ENCODE measurements at places on chromosomes 4 and X.

- DNase-seq, result no peak
Observed at GRCh38 chr4:84957514-84958420, 8.7 kb downstream of the WDFY3 start.

DNA sequence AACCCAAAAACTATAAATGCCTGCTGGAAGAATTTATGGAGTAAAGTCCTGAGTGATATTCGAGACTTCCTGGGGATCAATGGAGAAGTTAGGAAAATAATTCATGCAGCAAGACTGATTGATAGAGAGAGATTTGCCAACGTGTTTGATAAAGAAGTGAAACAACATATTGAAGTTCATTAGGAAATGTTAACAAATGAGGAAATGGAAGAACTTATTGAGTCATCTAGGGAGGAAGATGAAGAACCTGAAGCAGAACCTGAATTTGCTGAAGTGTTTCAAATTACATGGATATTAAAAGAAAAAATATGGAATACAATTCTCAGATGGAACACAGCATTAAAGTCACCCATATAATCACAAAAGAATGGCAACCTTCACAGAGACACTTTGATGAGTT lies 39.0 kb downstream of the DDX60 start:
- no peak for DNase-seq

- no peak for DNase-seq
Observed at GRCh38 chr4:26148927-26149326, 171.9 kb upstream of the RBPJ start.

DNA sequence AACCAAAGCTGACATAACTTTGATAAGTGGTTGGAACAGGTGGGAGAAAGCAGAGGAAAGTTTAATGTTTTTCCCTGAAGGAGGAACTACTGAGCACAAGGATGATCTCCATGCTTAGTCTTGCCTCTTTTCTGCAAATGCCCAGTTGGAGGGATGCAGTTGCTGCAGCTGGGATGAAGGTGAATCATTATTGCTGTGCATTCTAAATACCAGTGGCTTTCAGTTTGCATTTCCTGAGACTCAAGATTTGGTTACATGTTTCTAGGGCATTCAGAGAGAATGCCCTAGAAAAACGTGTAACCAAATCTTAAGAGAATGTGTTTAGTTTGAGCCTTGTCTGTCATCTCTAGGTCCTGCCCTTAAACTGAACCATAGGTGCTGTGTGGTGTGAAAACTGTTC lies 42.2 kb downstream of the METTL14 start:
- no peak for DNase-seq

- DNase-seq, result no peak
Observed at GRCh38 chr4:1214101-1215095, 34.5 kb downstream of the CTBP1 start.

DNA sequence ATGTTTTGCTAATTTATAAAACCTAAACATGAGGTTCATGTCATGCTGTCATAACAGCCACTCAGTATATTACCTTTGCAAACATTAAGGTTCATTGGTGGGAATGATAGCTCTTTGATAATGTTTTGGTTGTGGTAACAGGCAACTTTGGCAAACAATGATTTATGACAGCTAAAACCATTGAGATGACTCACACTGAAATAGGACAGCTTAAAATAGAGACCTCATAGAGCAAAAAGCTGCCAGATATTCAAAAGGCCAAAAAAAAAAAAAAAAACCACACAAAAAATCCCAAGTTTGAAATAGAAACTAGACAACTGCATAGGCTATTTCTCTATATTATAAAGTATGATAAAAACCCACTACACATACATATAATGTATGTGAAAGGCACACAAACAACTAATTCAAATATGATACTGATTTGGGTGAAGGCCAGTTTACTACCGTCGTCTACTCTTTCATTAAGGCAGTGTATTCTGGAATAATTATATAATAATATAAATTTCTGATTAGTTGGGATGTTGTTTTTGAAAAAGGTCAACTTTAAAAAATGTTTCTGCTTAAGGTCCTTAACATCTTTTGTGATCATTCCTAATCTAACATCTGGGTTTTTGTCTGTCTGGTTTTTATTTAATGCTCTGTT lies 646.0 kb upstream of the PITX2 start:
- no peak for DNase-seq

GRCh38 chr4:123816462-123816861 lies 419.9 kb downstream of the SPRY1 start:
- DNase-seq, result no peak

DNA sequence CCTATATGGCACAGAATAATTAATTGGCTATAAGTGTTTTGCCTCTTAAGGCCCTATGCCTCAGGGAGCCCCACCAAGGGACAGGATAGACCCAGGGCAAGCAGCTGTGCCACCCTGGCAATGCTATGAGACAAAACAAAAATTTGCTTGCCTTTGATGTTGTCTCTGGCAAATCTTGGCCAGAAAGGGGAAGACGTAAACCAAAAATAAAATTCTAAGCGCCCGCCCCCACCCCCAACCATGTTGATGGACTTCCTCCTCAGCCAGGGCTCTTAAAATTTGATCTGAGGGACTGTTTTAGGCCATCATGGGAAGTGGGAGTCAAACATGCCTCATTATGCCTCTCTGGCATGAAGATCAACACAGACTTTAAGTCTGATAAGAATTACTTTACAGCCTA lies 130.5 kb upstream of the APOOL start:
- no peak for DNase-seq

GRCh38 chrX:15277604-15278003 lies 7.7 kb upstream of the ASB9 start:
- DNase-seq, result no peak

- no peak for DNase-seq
Observed at GRCh38 chr4:73868206-73869129, 725 bp upstream of the CXCL1 start.

DNA sequence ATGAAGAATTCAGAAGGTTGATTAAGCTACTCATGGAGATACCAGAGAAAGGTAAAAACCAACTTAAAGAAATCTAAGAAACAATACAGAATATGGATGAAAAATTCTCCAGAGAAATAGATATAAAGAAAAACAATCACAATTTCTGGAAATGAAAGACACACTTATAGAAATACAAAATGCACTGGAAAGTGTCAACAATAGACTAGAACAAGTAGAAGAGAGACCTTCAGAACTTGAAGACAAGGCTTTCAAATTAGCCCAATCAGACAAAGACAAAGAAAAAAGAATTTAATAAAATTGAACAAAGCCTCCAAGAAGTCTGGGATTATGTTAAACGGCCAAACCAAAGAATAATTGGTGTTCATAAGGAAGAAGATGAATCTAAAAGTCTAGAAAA lies 9.6 kb downstream of the STBD1 start:
- no peak for DNase-seq

DNA sequence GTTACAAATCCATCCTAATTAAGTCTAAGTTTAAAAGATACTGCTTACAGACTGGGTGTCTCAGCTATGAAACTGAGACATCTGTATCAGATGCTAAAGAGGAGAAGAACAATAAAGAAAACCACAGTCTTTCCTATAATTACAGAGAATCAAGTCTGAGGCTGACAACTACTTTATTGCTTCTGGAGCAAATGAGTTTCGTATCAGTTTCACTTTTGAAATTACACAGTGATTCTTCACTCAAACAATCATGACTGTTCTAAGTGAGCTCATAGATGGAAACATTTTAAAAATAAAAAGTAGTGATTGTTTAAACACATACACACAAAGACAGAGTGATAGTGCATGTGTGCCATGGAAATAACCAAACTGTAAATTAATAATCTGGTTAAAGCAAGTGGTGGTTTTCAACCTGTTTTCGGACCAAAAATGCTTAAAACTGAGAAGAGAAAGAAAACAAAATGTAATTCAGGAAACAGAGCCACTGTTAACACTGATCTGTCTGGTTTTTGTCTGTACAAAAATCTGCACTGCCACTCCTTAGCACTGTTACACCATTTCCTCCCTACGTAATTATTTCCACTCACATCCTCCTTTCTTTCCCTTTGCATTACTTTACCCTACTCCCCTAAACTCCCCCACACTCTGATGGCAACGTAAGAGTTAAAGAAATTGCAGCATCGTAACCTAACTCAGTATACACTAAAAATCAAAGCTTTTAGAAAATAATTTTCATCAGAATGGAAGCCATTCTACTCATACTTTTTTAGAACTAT lies 12.5 kb downstream of the RFC1 start:
- no peak for DNase-seq

DNA sequence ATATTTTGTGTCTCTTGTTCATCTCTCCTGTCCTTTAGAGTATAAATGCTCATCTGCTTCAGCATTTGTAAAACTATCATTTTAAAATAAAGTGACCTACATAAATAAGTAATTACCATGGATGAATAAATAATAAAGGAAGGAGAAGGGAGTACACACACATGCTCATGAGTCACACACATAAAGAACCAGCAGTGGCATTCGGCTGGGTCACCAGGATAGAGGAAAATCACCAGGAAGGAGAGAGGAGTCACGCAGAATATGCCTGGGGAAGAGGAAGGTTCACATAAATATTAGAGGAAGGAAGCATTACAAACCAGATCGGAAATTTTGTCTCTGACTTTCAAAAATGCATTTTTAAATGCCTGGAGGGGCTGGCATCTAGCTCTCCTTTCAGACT lies 38.5 kb upstream of the MED14 start:
- no peak for DNase-seq

GRCh38 chr4:37964734-37965457 lies 4.7 kb downstream of the PTTG2 start:
- DNase-seq, result no peak

DNA sequence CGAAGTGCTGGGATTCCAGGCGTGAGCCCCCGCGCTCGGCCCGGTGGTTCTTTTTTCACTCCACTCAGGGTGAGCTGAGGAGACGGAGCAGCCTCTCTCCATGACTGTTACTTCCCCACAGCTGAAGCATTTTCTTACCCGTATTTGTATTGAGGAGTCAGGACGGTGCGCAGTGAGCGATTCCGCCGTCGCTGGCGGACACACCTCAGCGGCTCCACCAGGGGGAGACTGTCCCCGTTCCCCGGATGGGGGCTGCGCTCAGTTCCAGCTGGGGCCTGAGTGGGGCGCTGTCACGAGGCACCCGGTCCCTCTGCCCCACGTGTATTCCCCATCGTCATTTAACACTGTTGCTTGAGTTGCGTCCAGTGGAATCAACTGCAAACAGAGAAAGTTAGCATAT lies 844.0 kb upstream of the FRG1 start:
- no peak for DNase-seq

DNA sequence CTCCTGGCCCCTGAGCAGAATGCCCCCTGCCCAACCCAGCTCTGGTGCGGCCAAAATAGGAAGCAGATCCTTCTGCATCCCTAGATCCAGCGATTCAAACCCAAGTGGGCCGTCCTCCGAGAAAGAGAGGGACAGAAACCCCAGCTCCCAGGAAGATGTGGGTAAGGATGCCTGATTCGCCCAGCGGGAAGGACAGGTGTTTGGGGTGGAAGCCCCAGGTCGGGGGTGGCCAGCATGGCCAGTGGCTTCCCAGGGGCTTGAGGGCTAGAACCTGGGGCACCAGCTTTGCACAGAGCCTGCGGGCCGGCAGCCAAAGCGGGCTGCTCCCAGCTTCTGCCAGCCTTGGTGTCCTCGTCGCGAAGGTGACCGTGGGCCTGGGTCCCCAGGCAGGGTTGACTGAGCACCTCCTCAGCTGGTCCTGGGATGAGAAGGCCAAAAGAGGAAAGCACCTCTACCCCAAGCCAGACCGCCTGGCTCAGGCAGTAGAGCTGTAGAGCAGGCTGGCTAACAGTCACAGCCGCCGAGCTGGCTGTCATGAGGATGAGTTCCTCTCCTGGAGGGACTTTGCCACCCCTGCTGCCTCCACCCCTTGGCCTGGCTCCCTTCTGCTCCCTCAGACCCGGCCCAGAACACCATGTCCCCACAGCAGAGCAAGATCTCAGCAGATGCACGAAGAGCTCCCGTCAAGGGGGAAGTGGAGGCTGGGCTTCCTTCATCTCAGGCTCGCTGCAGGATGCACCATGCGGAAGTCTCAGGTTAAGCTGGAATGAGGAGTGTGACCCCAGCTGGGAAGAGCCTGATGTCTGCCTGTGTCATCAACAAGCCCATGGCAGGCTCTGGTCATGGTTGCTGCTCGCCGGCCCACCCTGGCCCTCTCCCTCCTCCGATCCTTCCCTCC lies 59.9 kb downstream of the CPZ start:
- no peak for DNase-seq

DNA sequence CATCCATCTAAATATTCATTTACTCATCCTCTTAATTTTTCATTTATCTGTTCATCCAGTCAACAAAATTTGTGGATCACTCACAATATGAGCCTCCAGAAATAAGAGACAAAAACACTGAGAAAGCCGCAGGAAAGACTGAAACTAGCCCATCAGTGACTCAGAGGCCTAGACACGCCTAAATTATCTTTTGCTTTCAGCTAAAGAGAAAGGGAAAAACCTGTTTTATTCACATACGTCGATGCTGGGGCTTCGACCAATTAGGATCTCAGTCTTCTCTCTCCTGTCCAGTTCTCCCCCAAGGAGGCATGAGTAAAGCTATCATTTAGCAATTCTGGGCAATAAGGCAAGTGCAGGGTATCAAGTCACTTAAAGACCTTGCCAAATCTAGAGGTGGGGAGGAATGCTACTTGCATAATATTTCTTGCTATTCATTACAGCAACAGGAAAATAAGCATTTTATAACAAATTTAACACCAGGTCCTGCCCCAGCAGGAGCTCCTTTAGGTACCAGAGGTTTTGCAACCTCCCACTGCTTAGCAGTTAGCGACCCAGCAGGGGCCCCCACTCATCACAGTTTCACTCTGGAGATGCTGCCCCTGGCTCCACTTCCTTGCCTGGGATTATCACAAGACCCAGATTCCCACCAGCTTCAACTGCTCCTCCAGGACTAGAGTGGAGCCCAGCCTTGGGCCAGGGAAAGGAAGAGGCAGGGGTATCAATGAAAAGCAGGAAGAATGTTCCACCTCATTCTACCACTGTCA lies 30.1 kb upstream of the TMEM154 start:
- DNase-seq, result no peak

DNA sequence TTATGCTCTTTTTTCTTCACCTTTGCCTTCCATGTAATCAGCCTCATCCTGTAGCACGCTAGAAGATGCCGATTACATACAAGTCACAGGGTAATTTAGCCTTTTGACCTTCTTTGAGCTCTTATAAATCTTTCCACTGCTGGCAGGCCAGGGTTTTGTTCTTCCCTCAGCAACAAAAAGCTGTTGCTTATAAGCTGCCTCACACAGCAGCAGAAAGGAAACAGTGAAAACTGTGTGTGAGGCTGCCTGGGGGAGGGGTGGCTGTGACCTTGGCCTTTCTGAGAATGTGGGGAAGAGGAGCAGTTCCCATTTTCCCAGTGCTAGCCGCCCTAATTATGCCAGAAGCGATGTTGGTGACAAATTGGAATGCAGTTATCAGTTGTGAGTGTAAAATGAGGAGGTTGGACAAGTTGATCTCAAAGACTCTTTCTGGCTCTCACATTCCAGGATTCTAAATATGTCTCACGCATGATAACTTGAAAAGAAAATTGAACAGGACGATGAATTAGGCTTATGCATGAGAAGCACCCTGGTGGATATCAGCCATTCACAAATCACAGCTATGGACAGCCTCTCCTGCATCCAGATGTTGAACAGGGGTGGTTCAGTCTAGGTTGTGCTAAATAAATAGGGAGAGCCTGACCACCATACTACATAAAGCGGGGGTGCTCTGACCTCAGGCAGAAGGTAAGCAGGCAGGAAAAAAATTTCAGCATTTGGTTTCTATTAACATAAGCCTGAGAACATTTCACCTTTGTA lies 25.7 kb downstream of the SLITRK2 start:
- no peak for DNase-seq

Data from stimulated activated CD8-positive, alpha-beta memory T cell treated with anti-CD3 and anti-CD28 coated beads, Interleukin-15, amount 100 ng/mL, for 4 hours (primary cell).